ENCODE measurements at places on chromosomes 5 and 9.

- DNase-seq: no peak
Measured at GRCh38 chr5:83050723-83051340, 26.4 kb downstream of the TMEM167A start.

GRCh38 chr9:126146254-126147145 is 180.1 kb upstream of the MVB12B start:
- DNase-seq: no peak

GRCh38 chr9:108083796-108084352 is 594.3 kb upstream of the KLF4 start:
- no peak for DNase-seq

DNA sequence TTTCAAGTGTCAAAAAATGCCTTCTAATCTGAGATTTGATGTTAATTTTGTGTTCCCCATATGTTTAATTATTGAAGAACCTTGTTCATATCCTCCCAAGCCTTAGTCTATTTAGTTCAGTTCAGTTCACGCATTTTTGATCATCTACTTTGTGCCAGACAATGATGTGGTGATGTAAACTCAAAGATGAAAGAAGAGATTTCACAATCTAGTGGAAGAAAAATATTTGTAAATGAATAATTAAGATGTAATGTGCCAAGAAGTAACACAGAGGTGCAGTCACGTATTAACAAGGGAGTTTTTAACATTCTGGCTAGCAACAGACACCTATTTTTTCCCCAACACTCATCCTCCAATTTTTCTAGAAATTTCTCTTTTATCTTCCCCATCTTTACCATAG is 22.1 kb upstream of the KIF2A start:
- no peak for DNase-seq

GRCh38 chr9:76136986-76137385 is 246.5 kb downstream of the PCSK5 start:
- DNase-seq: no peak

- no peak for DNase-seq
Measured at GRCh38 chr9:116493183-116493860, 193.8 kb upstream of the TRIM32 start.
